ENCODE measurements at places on chromosomes 12 and 14. TPM values are rescaled to one million over a fixed set of nuclear protein-coding genes. Genes with fewer than 3 reads are reported as not detected.
A peak's percentile ranks its signal among the peaks of the same experiment; 100 is the strongest.

- DNase-seq: no peak
These were observed 660.4 kb downstream of the VRK1 start for GRCh38 chr14:97457575-97458085.

GRCh38 chr14:33014710-33015109 is 76.0 kb downstream of the NPAS3 start:
- DNase-seq: no peak

DNA sequence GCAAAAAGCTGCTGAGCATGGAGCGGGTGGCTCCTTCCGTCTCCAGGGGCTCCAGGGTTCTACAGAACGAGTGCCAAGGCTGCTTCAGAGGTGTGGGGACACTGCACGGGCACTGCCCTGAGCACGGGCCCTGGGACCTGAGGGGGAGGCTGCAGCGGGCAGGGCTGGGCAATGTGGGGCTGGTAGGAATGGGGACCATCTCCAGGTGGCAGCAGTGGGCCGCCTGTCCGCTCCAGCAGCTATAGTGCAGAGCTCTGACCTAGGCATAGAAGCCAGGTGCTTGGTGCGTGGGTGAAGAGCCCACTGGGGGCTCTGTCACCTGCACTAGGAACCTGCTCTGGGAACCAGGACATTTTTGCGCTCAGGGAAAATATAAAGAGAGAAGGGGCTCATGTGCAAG is 22.3 kb downstream of the HDAC7 start:
- no peak for DNase-seq

DNA sequence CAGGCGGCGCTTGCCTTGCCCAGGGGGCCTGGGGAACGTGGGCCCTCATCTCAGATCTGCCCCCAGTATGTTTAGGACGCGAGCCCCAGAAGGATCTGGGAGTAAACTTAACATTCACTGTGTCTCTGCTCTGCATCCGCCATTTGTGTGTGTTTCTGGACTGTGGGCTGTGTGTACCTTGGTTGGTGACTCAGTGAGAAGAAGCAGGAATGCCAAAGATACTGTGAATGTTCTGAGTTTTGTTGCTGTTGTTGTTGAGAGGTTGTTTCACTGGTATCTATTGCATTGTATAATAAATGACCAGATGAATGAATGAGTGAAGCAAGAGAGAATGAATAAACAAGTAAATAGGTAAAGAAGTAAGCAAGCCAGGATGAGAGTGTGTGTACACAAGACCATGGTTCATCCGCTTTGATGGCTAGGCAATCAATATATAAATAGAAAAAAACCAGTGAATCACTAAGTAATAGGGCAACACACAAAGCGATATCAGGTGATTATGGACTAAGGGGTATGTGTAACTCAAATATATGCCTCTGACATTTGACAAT is 20.5 kb downstream of the MEG3 start:
- DNase-seq: no peak

- DNase-seq: peak; percentile 72
These were observed 20.8 kb downstream of the CKAP4 start for GRCh38 chr12:106226884-106227640.

The CCDC85C gene
- 0.81 TPM for total RNA-seq

The LUM gene
- 0.27 TPM for total RNA-seq

The LALBA gene
- total RNA-seq: not detected
